ENCODE measurements at places on chromosomes 12 and 14. TPM values are rescaled to one million over a fixed set of nuclear protein-coding genes. Genes with fewer than 3 reads are reported as not detected.

GRCh38 chr14:90536092-90536491 is 139.3 kb downstream of the CALM1 start:
- H3K4me3 ChIP-seq = no peak overlapping the region
- H3K36me3 ChIP-seq = no peaks in the 10 kb centered on the region
- H3K4me1 ChIP-seq = no peaks in the 10 kb centered on the region
- H3K27me3 ChIP-seq = no peaks in the 10 kb centered on the region

DNA sequence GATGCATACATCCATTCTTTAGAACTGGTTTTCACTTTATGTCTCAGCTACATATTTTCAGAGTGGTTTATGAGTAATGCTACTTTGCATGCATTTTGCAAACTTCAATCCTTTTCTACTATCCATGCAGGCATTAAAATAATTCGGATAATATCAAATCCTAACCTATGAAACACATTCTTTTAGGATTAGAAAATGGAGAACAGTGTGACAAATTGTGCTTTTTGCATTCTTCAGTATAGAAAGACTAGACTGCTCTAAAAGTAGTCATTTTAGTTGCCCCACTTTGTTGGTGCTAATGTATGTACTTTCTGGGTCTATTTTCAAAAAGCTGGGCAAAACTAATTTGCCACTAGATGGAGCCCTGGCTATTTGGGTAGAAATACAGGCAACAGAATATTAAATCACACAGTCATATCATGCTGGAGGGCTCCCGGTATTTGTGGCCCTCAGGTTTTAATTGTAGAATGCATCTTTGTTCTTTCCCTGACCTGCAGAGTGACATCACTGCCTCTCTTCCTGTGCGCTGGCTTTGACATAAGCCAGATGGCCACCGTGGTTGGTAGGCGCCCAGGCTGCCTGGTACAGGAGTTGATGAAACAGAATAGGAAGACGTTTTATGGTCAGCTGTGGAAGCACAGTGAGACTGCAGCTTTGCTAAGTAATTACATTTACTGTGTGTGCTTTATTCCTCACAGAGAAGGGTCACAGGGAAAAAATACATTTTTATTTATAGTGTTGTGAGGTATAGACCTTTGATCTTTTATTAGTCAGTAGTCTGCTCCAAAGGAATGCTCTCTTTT is 28.1 kb downstream of the MSRB3 start:
- no peak overlapping the region for H3K4me3 ChIP-seq
- H3K27ac ChIP-seq = no peak overlapping the region
- peaks cover 22% of the 10 kb centered on the region for H3K4me1 ChIP-seq
- no peaks in the 10 kb centered on the region for H3K36me3 ChIP-seq

DNA sequence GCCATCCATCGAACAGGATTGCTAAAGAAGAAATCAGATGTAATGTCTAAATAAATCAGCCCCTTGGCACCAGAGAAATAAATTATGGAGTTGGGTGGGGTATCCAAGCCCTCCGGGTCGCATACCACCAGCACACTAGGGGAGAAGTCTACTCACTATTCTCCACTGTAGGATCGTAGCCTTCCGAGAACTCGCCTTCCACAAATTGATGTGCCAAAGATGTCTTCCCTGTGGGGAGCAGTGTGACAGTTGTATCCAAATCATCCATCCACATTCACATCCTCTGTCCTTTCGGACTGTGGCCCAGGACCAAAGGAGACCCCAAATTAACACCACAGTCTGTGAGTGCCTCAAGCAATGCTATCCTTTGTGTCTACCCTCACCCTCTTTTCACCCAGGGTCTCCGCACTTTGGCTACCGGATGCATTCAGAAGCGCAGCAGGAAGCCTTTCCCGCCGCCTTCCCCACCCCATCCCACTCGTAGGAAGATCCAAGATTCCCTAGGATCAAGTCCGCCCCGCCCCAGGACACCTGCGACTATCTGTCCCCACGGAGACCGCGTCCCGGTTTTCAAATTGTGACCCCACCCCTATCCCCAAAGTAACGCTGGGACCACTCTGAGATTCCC is 786 bp downstream of the RHEBL1 start:
- H3K4me1 ChIP-seq = no peaks in the 10 kb centered on the region
- peak overlapping the region; percentile 79 for H3K4me3 ChIP-seq
- no peak overlapping the region for H3K27ac ChIP-seq

DNA sequence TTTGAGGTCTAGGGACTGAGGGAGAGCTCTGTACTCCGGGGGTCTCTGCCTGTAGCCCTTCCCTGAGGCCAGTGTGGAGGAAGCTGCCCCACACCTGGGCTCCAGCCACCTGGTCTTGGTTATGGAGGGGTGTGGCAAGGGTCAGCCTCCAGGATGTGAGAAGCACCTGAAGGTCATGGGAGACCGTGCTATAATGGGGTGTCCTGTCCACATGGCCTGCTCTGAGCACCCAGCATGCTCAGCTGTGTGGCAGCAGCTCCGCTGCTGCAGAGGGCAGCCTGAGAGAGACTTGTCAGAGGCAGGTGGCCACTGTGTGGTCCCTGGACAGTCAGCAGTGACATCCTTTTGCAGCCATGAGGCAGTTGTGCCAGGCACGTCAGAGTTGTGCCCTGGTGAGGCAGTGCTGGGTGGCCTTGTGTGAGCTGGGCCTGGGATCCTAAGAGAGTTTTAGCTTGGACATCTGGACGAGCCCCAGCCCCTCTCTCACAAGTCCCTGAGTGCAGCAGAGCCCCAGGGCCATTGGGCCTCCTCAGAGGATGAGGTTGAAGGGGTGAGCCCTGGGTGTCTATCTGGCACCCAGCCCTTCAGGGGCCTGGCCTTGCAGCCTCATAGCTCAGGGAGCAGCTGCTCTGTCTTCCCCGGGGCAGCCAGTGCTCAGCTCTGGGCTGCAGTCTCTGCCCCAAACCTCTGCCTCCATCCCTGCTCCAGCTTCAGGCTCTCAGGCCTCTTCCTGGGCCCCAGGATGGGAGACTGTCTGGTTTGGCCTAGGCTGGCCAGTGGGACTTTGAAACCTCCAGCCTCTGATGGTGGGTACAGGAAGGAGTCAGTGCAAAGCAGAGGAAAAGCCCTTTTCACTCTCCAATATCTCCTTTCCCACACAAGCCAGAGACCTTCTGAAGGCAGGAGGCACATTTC is 7.4 kb upstream of the ATG101 start:
- peak overlapping the region; percentile 66 for H3K27ac ChIP-seq
- DNase-seq = no peak
- no peaks in the 10 kb centered on the region for H3K4me1 ChIP-seq
- H3K36me3 ChIP-seq = no peaks in the 10 kb centered on the region
- no peak overlapping the region for H3K4me3 ChIP-seq
- H3K27me3 ChIP-seq = no peaks in the 10 kb centered on the region

- H3K27ac ChIP-seq = peak overlapping the region; percentile 62
- H3K4me3 ChIP-seq = no peak overlapping the region
- no peaks in the 10 kb centered on the region for H3K4me1 ChIP-seq
- H3K27me3 ChIP-seq = no peaks in the 10 kb centered on the region
- DNase-seq = peak; percentile 50
Measured at GRCh38 chr14:31090883-31091764, 64.9 kb upstream of the STRN3 start.

GRCh38 chr12:113934946-113935345 is 31.2 kb downstream of the RBM19 start:
- no peak overlapping the region for H3K27ac ChIP-seq
- H3K4me3 ChIP-seq = no peak overlapping the region
- no peaks in the 10 kb centered on the region for H3K4me1 ChIP-seq
- H3K36me3 ChIP-seq = no peaks in the 10 kb centered on the region

DNA sequence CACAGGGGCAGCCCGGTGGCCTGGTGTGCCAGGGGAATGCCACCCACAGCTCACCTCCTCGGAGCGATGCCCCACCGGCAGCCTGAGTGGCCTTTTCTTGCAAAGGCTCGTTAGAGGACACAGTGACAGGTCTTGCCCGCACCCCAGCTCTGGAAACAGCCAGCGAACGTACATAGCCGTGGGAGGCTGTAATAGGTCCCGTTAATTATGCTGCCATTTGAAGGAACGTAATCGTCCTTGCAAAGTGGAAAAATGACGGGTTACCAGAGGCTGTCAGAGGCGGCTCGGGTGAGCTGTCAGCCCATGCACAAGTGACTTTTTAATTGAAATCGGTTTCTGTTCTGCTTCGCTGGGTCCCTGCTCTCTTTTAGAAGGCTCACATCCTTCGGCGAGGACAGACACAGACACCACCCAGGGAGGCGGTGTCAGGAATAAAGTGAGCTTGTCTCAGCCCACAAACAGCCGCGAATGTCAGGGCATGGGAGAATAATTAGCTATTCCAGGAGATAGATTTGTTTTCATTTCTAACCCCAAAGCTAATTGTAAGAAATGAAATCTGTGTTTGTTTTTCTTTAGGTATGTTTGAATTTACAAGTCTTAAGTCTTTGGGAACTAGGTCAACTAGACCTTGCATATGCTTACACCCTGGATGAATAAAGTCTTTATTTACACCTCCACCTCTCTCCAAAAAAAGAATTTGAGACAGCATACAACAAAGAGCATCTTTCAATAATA is 77.2 kb upstream of the RFLNA start:
- H3K4me3 ChIP-seq = no peak overlapping the region
- H3K4me1 ChIP-seq = no peaks in the 10 kb centered on the region
- H3K27ac ChIP-seq = no peak overlapping the region
- no peaks in the 10 kb centered on the region for H3K27me3 ChIP-seq

DNA sequence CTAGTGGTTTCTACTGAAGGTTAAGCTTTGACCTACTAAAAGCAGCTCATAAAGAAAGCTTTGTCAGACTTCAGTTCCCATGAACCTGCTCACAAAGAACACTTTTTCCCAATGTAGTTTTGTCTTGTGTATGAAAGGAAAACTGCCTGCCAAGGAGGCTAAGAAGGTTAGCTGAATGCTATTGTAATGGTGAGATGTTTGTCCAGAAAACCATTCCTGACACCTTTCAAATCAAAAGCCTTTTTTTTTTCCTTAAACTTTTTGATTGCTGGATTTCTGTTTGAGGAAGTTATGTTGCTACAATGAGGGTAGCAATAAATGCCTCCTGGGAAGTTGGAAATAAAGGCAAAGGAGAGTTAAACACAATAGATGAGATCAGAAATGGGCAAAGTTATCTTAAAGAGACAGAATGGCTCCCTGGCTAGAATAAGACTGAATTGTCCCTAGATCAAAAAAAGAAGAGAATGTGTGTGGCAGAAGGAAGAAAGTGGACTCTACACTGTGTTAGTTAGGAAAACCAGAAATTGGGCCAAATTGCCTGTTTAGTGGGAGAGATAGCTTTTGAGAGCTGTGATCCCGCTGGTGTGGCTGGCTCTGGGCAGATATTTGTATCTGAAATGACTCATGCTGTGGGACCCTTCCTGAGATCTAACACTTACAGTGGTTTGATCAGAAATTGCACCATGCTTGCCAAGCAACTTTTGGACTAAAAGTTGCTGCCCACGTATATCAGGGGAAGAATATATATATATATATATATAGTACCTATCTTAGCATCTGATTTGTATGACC is 27.5 kb downstream of the TECPR2 start:
- no peaks in the 10 kb centered on the region for H3K27me3 ChIP-seq
- H3K4me3 ChIP-seq = no peak overlapping the region
- H3K27ac ChIP-seq = no peak overlapping the region
- H3K4me1 ChIP-seq = no peaks in the 10 kb centered on the region
- no peak for DNase-seq

DNA sequence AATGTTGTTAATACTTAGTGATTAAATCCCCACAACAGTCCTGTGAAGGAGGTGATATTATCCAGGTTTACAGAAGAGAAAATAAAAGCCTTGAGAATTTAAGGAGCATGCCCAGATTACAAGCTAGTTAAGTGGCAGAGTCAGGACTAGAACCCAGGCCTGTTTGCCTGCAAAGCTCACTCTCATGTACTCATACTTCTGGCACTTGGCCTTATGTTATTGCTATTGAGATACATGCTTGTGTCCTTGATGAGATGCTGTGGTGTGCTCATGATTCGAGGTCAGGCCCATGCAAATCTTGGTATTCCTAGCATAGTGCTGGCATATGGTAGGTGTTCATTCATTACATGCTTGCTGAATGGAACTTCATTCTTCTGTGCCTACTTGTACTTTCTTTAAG is 7.6 kb upstream of the EID3 start:
- DNase-seq = no peak
- H3K4me1 ChIP-seq = no peaks in the 10 kb centered on the region
- H3K27me3 ChIP-seq = no peaks in the 10 kb centered on the region
- no peak overlapping the region for H3K4me3 ChIP-seq
- H3K36me3 ChIP-seq = no peaks in the 10 kb centered on the region

GRCh38 chr12:50325890-50326391 is 42.6 kb upstream of the LIMA1 start:
- H3K4me1 ChIP-seq = no peaks in the 10 kb centered on the region
- no peak for DNase-seq
- no peak overlapping the region for H3K4me3 ChIP-seq

DNA sequence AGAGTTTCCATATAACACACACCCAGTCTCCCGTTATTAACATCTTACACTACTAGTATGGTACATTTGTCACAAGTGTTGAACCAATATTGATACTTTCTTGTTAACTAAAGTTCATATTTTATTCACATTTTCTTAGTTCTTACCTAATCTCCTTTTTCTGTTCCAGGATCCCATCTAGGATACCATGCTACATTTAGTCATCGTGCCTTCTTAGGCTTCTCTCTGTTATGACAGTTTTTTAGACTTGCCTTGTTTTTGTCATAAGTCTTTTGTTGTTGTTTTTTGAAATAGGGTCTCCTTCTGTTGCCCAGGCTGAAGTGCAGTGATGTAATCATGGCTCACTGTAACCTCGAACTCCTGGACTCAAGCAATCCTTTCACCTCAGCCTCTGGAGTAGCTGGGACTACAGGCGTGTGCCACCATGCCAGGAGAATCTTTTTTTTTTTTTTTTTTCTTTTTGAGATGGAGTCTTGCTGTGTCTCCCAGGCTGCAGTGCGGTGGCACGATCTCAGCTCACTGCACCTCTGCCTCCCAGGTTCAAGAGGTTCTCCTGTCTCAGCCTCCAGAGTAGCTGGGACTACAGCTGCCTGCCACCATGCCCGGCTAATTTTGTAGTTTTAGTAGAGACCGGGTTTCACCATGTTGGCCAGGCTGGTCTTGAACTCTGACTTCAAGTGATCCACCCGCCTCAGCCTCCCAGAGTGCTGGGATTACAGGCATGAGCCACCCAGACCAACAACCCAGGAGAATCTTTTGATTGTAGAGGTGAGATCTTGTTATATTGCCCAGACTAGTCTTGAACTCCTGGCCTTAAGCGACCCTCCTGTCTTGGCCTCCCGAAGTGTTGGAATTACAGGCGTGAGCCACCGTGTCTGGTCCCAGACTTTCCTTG is 59.1 kb upstream of the HECTD1 start:
- H3K4me3 ChIP-seq = no peak overlapping the region
- DNase-seq = no peak
- H3K36me3 ChIP-seq = no peaks in the 10 kb centered on the region

DNA sequence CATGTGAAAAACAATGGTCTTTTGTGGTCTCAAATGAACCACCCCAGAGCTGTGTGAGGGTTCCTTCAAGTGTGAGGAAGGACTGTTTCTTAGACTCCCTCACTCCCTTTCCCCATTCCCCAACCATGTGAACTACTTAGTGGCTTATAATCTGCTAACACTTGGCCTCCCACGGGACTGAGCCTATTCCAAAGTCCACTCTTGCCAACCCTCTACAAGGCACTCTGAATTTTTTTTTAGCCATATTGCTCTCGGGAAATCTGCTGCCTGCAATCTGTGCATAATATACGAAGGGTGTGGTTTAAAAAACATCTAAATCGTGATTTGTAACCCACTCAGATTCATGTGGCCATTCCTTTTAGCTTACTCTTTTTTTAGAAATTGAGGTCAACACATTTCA is 2.6 kb downstream of the SVOP start:
- no peaks in the 10 kb centered on the region for H3K4me1 ChIP-seq
- no peaks in the 10 kb centered on the region for H3K27me3 ChIP-seq
- no peak overlapping the region for H3K4me3 ChIP-seq

DAO gene
- total RNA-seq = not detected

KRT6C gene
- total RNA-seq = not detected

SYCP3 gene
- 0.14 TPM for total RNA-seq

ZNF605 gene
- total RNA-seq = 23.1 TPM

GPR65 gene
- 2.6 TPM for total RNA-seq
